ENCODE measurements at places on chromosomes 1 and 21.
A peak's percentile ranks its signal among the peaks of the same experiment; 100 is the strongest.

- no peak for DNase-seq
Measured at GRCh38 chr1:94160811-94161210, 39.9 kb upstream of the ABCA4 start.

- no peak for DNase-seq
Measured at GRCh38 chr1:161088587-161089110, 709 bp downstream of the NECTIN4 start.

DNA sequence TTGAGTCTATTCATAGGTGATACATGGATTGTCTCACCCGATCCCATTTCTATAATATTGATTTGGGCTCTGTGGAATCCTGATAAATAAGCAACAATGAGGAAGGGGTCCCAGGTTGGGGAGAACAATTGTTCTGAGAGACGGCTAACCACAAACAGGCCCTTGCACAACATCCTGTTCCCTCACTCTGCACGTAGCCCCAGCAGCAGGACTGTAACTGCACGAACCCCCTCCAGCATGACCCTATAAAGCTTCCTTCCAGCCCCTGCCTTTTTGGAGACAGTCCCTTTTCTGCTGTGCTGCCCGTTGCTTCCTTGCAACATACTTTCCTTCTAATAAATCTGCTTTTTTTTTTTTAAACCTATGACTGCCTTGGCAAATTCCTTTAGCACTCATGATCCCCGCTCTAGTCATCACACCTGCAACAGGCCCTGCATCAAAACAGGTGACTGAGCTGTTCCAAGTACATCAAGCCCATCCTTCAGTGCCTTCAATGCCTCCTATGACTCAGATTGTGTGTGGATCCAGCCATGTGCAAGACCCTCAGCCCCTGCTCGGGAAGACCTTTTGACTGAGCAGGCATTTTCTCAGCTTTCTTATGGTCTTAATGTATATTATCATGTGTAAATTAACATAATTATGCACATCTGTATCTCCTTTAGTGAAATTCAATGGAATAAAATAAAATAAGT is 63.7 kb upstream of the B3GALNT2 start:
- no peak for DNase-seq

GRCh38 chr1:209720326-209720725 is 15.7 kb downstream of the HSD11B1 start:
- no peak for DNase-seq

DNA sequence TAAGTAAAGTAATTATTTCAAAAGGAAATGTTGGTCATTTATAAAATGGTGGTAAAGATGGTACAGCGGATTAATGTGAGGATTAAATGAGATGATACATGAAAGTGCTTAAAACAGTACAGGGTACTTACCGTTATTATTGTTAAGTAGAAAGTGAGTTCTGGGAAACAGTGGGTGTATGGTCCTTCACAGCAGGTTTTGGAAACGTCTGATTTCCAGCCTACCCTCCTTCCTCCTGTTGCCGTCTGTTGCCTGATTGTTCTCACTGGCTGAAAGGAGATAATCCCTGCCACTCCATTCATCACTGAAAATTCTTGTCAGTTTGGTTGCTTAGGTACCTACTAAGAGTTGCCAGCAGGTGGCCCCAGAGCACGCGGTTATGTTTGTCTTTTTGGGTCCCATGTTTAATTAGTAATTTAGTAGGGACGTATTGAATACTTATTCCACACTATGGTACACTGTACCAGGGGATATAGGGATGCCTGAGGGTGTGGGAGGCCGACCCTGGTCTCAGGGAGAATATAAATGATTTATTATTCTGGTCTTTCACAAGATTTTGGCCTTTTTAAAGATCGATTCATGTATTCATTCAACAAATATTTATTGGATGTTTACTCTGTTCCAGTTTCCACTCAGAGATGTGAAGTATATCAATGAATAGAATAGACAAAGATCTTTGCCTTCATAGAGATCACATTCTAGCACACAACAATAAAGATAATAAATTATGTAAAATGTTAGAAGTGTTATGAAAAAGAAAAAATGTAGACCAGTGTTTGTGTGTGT is 30.8 kb upstream of the RPTN start:
- DNase-seq = peak; percentile 67

- no peak for DNase-seq
Measured at GRCh38 chr1:224132901-224133300, 19.0 kb downstream of the FBXO28 start.

GRCh38 chr21:45228171-45228641 is 59.5 kb downstream of the POFUT2 start:
- DNase-seq = peak; percentile 48

GRCh38 chr1:13832100-13832499 is 132.1 kb downstream of the PRDM2 start:
- no peak for DNase-seq

DNA sequence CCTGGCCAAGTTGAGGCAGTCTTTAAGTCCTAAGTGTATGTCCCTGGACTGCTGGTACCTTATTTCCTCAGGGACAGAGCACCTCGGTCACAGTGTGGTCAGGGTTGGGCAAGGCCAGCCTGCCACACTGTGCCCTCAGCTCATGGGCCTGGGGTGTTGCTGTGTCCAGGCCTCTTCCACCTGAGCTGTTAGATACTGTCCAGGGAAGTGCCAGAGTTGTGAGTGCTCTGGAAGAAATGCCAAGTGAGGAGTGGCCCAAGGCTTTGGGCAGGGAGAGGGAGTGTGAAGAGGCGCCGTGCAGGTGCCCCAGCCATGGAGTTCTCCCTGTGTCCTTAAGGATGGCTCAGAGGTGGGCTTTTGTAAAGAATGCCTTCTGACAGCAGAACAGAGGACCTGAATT is 15.3 kb downstream of the URB2 start:
- DNase-seq = no peak

GRCh38 chr1:202807926-202808757 is at the start of gene KDM5B:
TSS of gene KDM5B (minus strand) at chr1:202808421. CDS start at chr1:202808305, 116 bp downstream.
- DNase-seq = peak; percentile 76

DNA sequence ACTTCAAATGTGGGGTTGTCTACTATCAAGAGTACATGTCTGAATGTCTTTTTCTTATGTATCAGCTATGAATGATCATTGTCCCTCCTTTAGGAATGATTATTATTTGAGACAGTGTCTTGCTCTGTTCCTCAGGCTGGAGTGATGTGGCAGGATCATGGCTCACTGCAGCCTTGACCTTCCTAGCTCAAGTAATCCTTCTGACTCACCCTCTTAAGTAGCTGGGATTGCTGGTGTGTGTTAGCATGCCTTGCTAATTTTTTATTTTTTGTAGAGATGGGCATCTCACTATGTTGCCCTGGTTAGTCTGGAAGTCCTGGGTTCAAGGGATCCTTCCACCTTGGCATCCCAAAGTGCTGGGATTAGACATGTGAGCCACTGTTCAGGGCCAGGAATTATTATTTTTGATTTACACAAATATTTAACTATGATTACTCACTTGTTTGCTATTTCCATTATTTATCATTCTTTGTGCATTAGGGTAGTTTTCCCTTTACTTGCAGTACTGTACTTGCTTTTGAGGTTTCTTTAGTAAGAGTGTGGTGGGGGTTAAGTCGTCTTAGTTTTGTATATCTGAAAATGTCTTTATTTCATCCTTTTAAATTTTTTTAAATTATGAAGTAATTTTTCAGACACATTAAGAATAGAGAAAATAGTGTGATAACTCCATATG is 12.8 kb downstream of the S100A7 start:
- DNase-seq = no peak

Measured in activated CD4-positive, alpha-beta T cell treated with anti-CD3 and anti-CD28 coated beads for 4 hours (primary cell).